ENCODE measurements at places on chromosomes 5 and 9.

DNA sequence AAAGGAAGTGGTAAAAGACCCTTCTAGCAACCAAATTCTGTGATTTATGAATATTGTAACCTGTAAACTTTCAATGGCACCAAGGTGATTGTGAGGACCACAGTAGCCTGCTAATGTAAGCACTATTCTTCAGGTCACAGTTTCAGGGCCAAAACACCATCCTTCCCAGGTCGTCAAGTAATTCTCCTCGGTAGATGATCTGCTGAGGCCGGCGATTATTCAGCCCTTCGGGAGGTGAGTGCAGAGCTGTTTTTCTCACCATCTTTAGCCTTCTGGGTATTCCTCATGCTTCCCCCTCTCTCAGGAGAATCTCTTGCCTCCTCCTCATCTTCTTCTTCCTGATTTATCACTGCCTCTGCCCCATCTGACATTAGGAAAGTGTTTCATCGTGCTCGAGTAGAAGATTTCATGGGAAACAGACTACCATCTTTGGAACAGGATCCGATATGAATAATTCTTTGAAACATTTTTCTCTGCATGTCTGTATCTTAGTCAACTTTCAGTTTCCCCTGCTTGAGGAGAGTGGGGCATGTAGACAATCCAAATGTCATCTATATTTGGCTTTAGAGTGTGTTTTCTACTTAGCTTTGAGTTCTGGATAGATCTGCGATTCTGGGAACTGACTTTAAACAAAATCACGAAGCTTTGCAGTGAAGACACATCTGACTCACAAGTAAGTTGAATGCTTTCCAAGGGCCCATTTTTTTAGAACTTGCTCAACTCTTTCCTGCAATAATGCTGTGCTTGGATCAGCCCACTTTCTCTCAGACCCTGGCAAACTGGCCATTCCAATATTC, 173.9 kb downstream of the AOPEP start:
- no peak for DNase-seq

DNA sequence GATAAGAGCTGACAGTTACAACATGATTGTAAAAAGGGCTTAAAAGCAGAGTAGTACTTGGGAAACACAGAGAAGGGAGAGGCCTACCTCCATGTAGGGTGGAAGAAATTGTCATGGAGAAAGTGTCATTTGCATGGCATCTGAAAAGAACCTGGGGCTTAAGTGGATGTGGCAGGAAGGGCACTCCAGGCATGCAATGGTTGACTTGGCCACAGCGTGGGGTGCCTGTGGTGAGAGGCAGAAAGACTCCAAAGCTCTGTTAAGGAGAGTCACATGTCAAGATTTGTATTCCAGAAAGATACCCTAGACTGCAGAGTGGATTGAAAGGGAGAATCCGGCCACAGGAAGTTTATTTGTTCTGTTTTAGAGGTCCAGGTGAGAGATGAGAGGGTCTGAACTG, 2.4 kb downstream of the POLR3G start:
- no peak for DNase-seq

GRCh38 chr5:73093943-73094342, 26.4 kb upstream of the TMEM171 start:
- DNase-seq: no peak

DNA sequence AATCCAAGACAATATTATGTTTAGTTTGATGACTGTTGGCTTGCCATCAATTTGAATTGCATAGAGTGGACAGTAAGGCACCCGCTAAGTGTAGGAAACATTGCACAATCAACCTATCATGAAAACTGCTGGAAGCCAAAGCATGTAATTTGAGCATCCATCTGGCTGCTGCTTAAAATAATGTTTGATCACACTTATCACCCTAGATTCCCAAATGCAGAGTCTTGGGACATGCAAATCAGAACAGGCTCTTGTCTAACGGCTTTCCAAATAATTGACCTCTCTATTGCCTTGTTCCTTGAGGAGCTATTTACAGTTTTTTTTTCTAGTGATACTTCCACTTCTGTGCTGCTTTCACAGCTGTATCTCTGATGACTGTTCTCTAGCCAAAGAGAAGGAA, 342.1 kb downstream of the PRR16 start:
- no peak for DNase-seq

DNA sequence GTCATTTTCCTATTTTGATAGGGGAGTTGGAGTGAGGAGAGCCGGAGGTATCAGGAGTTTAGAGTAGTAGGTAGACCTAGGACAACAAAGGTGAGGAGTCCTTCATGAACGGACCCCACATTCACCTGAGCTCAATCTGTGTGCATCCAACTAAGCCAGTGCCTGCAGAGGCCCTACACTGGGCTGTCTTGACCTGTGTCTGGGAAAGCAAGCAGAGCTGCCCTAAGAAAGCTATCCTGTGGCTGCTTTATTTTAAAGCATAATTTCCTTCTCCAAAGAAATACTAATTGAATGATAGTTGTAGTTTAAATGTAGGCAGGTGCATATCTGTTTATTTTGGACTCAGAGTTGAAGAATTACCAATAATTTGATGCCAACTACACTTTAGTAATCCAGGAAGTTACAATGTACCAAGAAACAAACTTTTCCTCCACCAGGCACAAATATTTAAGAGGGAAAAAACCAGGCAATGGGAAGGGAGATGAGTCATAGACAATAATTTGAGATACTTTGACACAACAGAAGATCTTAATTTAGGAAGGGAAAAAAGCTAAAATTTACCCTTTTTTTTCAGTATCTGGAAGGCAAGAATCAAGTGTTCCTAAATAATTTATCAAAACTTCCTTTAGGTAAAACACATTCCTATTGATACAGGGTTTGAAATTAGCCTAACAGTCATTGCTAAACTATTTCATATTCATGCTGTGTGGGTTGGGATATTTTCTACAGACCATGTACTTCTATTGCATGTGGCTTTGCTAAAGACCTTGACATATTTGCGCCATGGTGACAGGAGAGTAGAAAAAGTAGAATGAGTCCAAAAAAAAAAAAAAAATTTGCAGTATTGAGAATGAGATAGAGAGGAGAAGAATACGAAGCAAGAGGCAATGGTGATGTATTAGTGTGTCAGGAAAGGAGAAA, 376.6 kb upstream of the TUSC1 start:
- DNase-seq: no peak

DNA sequence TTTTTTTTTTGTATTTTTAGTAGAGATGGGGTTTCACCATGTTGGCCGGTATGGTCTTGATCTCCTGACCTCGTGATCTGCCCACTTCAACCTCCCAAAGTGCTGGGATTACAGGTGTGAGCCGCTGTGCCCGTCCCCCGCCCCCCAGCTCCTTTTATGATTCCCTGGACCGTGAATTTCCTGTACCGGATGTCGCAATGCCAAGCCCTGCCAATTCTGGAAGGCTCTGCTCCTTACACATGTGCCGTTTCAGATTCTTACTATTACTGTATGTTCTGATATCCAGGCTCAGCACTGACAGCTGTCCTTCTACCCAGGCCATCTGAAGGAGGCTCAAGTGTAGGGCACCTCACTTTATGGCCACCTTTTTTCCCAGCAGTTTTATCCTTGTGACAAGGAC, 100.1 kb downstream of the PLCXD3 start:
- no peak for DNase-seq

DNA sequence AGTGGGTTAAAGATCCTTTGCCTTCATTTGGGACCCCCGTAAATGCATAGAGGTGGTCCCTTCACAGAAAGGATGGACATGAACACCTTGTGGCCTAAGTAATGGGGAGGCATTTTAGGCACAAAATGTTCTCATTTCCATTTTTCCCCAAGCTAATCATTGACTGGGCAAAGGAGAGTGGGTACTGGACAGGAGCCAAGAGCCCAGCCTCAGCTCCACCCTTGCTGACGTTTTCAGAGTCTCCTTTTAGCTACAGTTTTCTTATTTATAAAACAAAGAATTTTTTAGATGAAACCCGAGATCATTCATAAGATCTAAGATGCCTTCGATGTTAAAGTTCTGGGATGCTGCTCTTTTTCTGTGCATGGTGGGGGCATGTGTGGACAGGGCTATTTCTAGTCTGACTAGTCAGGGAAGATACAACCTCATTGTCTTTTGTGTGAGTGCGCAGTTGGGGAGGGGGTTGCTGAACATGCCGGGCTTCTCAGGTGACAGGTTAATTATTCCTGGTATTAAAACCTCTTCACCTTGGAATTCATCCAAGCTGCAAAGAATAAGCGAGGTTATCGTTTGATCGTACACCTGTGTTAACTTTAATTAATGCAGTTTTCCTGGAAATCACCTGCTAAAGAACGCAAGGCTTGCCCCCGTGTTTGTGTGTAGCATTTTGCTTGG, 48.4 kb downstream of the ADAMTS16 start:
- DNase-seq: no peak

DNA sequence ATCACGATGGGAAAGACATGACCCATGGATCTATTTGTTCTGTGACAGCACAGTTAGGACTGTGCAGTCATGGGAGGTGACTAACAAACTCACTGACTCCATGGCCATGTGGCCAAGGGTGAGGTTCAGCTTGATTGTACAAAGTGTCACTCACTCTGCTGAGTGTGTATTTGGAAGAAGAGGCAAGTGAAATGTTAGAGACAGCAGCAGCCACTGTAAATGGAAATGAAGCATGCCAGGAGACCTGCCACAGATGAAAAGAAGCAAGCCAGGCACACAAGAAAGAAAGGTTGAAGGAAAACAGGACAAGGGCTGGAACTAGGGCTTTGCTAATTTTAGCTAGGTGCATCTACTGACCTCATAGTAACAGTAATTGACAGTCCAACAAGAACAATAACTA, 42.7 kb upstream of the PALM2AKAP2 start:
- no peak for DNase-seq

GRCh38 chr9:131590907-131591844, 45.9 kb downstream of the PRRT1B start:
- peak; percentile 2 for DNase-seq

DNA sequence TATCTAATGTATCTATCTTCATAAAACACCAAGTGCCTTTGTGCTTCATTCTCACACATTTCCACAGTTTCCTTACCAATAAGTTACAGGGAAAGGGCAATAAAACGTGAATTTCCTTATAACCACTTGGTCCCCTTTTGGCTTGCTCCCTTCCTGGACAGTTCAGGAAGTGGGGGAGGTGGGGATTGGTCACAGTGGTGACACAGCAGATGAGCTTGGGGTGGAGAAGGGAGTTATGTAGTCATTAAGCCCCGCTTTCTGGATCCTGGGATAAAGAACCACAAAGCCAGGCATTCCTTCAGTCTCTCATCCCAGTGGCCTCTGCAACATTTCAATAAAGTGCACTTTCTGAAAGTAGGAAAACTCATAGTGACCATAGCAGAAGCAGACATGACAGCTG, 47.1 kb upstream of the FYB1 start:
- DNase-seq: no peak

DNA sequence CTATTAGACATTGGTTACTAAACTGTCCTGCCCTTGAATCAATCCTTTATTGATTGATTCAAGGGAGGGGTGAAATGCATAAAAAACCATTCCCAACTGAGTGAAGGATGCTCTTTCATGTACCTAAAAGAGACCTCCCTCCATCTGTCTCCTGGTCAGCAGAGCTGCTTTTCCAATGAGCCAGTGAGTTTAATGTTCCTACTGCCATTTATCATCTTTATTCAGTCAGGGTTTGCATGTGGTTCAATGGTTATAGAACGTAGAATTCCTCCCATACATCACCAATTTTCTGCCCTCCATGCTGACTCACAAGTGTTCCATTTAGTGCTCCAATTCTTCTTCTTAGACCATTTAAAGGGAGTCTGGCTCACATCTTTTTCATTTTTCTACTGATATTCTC, 199.1 kb upstream of the PCSK5 start:
- no peak for DNase-seq

- no peak for DNase-seq
These were observed 14.0 kb downstream of the HNRNPAB start for GRCh38 chr5:178218237-178218776.

- no peak for DNase-seq
These were observed 216.2 kb downstream of the TRIO start for GRCh38 chr5:14359069-14360043.

DNA sequence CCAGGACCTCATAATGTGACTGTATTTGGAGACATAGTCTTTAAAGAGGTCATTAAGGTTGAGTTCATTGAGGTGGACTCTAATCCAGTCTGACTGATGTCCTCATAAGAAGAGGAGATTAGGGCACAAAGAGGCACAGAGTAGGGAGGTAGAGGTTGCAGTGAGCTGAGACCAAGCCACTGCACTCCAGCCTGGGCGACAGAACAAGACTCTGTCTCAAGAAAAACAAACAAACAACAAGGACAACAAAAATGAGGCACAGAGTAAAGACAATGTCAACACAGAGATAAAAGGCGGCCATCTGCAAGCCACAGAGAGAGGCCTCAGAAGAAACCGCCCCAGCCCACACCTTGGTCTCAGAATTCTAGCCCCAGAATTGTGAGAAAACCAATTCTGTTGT, 17.0 kb upstream of the TDRD7 start:
- DNase-seq: no peak

DNA sequence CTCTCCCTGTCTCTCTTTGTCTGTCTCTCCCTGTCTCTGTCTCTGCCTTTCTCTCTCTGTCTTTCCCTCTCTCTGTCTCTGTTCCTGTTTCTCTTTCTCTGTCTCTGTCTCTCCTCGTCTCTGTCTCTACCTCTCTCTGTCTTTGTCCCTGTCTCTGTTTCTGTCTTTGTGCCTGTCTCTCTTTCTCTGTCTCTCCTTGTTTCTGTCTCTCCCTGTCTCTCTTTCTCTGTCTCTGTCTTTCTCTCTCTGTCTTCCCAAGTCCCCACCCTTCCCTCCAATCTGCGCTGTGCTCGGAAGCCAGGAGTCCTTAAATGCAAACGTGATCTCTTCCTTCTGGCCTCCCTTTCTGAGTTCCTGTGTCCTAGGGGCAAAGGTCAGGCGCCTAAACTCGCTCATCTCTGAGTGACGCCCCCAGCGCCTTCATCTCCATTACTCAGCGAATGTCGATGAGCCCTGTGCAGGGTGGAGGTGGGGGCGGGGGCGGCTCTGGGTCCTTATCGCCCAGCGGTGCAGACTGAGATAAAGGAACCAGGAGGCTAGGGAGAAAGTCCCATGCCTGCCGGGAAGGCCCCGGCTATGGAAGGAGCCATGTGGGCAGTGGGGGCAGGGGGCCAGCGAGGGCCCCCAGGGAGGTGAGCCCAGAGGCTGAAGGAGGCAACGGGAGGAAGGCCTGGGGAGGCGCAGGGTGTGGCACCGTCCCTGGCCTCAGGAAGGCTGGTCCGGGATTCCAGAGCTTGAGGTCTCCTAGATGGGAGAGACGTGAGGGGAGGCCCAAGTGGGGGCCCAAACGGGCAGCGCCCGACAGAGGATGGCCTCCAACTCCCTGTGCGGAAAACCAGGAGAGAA, 1.5 kb upstream of the SLC6A19 start:
- DNase-seq: no peak

DNA sequence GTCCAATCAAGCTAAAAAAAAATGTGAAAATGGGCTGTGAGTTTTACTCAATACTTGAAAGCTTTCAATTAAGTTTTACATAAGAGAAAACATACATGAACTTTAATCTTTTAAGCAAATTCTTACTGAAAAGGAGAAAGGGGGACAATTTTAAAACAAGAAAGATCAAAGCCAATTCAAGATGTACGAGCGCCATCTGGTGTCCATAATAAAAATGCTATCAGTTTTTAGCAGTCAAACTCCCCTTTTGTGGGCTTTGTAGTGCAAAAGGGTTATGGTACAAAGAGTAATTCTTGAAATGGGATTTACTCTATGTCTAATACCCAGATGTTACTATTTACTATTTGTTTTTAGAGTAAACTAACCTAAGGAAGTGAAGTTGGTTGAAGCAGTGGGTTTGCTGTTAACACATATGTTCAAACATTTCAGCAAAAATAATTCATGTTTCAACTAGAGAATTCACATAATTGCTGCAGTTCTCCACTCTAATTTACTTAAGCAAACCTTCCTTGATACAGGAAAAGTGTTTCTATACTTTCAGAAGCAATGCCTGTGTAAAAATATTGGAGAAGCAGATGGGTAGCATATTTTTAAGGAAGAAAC, 228.2 kb upstream of the TYRP1 start:
- no peak for DNase-seq

- DNase-seq: no peak
These were observed 55.8 kb upstream of the ACTBL2 start for GRCh38 chr5:57538341-57538955.

All from NCI-H2081 treated with DMSO at 0.1 percent for 48 hours (cell line).